Central memory CD4-positive, alpha-beta T cell (primary cell): ENCODE measurements at places on chromosomes 16 and 17.

DNA sequence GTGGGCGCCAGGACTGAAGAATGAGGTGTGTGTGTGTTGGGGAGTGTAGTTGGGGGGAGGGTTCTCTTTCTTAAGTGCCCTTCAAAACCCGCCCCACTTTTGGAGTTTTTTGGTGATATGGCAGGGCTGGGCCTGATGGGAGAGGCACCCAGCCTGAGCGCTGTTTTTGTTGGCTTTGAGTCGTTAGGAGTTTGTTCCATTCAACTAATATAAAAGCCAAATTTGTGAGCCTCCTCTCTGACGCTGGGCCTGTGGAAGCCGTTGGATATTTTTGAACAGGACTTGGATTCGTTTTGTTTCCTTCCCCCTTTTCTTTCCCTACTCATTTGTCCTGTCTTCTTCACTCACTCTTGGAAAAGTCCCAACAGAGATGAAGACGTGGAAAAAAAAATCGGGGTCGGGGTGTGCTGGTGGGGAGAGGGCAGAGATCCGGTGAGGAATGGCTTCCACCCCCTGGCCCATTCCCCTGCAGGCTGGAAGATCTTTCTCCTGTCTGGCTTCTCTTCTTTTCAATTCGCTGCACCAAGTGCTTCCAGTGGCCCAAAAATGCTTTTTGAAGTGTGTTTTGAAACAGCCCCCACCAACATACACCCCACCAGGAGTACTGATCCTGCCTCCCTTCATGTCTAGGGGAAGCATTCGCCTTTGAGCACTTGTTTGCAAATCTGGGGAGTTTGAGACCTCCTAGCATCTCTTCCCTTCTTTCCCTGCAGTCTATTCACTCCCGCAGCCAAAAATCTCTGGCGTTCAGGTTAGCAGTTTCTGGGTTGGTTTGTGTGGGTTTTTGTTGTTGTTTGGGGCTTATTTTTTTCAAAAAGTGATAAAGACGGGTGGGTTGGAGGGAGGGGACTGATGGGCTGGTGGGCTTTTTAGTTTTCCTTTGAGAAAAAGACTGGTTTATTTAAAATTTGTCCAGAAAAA is 2.6 kb downstream of the FZD2 start:
- DNase-seq, result no peak

GRCh38 chr16:2770057-2770951 is 6.8 kb downstream of the ELOB start:
- DNase-seq, result no peak

- DNase-seq, result no peak
These were observed 10.7 kb downstream of the FSCN2 start for GRCh38 chr17:81538651-81539570.

DNA sequence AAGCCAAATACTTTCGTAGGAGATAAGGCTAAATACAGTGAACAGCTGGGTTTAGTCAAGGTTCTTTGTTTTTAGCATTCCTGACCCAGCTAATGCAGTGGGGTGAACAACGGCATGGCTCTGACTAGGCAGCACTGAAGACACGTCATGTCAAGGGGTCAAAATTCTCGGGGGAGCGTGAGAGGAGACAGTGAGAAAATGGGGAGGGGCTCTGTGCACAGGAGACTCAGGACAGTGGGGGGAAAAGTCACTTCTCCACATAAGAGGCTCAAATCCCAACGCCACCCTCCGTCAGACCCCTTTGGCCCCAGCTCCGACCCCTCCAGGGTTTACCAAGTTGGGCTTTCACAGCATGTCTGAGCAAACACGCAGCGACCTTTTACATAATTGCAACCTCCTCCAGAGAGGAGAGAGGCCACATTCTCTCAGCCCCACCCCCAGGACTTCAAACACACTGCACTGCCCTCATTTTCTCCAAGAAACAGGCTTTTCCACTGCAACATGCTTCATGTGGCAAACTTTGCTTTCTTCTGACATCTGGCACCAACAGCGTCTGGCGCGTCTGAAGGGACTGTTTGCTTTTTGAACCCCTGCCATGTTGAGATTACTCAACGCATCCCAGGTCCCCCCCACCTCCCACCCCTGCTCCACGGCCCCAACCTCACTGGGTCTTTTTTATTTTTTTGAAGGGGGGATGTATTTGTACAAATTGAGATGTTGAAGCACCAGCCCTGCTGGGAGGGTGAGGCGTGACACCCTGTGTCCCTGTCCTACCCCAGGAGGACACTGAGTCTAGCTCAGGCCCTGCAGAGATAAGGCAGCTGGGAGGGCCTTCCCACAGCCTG is 30.0 kb downstream of the AXIN2 start:
- no peak for DNase-seq

DNA sequence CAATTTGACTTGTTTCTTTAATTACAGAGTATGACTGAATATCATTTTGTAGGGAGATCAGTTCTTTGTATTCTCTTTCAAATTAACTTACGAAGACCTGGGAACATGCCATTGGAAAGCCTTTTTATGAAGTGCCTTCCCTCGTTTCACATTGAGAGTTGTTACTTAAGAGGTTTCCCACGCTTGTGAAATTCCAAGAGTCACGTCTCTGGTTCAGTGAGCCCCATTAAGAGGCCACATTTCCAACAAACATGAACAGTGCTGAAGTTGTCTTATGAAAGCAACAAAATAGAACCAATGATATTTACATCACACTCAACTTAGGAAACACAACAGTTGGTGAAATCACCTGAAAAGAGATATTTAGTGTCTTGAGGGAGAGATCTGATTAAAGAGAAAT is 334.1 kb downstream of the TOX3 start:
- no peak for DNase-seq
